Breast epithelium (tissue), 4 donors: ENCODE measurements at places on chromosomes 2 and 18.

DNA sequence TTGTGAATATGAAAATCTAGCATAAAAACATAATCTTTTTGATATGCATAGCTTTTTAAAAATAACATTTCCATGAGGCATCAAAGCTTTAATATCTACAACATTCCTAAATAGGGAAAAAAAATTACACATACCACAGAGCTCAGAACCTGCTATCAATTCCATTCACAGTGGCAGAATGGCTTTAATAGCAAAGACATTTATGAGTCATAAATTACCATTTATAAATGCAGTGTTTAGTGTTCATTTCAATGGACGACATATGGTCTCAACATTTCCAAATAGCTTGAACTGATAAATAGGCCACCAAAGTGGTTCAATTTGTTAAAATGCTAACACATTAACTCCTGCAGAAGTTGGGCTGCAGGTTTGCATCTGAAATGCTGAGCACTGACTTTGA, 600.6 kb upstream of the SETBP1 start:
- no peak for DNase-seq

- DNase-seq, result no peak
Measured at GRCh38 chr2:16652296-16653082, 13.1 kb downstream of the CYRIA start.

DNA sequence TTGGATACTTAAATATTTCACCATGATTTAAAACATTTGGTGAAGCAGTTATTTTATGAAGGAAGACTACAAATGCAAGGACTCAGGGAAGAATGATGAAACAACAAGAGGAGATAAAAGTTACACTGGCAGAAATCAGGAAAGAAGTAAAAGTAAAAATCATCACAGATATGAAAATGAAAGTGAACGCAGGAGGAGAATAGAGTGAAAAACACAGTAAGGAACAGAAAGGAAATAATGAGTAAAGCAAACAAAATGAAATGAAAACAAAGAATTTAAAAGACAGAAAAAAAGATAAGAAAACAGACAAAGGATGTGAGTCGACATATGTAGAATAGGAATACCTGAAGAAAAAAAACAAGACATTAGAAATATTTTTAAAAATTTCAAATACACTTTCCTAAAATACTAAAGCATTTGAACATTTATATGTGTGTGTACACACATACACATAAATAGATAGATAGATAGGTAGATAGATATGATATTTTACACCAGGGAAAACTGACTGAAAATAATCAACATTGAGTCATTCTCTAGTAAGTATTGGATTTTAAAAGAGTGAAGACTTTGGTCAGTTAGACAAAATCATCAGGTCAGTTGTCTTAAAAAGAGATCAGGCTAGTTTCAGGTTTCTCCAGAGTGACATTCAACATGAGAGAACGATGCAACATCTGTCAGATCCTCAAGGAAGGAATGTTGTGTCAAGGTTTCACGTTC, 12.1 kb upstream of the KDSR start:
- DNase-seq, result no peak

DNA sequence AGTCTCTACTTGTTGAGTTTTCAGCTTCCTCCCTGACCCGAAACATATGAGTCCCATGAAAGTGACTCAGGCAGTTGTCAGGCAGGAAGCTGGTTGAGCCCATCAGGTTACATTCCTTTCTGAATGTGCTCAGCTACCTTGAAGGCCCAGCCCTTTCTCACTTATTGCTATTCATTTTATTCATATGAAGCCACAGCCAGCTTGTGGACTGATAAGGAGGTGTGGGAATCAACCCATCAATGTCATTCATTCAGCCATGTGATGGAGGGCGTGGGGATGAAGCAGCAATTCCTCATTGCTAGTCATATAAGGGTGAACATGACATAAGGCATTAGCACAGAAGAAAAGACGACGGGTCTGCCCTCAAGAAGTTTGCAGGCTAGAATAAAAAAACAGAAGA, 5.3 kb upstream of the VPS4B start:
- no peak for DNase-seq

DNA sequence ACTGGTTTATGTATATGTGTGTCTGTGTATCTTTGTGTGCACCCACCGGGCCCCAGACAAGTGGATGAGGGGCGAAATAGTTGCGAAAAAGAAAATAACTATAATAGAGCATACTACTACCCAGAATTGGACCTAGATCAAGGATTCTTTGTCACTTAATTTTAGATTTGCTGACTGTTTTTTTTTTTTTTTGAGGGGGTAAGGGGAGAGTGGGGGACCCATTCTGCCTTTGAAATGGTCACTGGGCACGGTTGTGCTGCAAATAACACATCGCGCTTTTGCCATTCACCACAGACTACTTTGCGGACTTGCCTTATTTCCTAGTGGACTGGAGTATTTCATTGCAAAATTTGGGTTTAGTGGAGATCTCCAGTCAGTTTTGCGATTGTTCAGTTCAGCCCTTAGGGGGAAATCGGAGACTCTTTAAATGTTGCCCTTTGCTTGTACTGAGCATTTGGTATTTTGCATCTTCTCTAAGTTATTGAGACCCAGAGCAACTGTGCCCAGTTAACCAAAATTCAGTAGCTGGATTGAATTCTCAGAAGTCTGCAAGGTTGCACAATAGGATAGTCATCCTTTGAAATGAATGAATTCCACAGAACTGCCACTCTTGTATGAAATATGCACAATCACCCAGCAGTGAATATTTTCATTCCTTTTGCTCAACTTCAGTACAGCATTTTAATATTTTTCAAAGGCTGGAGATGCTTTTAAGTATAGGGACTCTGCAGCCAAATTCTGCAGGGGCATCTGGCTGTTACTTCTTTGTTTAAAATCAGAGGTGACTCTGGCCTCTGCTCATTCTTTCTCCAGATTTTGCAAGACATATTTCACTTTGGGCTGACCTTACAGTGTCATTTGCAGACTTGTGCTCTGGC, 2.9 kb downstream of the TRIB2 start:
- DNase-seq, result no peak

DNA sequence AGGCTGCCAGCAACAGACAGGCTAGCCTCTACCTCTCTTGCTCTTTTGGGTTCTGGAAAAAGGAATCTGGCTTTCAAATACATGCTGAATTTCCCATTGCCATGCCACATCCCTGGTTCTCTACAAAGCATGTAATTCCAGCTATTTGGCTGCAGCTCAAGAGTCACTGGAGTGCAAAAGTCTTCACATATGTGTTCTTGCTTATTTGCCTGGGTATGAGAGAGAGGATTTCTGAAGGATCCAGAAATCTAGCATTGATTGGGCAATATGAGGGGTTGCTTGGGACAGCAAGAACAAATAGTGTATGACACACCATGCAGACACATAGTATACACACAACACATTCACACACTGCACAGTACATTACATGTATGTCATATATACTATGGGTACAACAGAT, 30.7 kb upstream of the LGALSL start:
- no peak for DNase-seq
